Neural progenitor cell (in vitro differentiated cells): ENCODE measurements at places on chromosomes 16 and 17.

GRCh38 chr17:50218771-50219315 lies 17.4 kb upstream of the COL1A1 start:
- no peak for DNase-seq

GRCh38 chr17:42677921-42678781 lies 1.4 kb upstream of the PLEKHH3 start:
- peak; percentile 95 for DNase-seq

- peak; percentile 85 for DNase-seq
Measured at GRCh38 chr16:27374804-27375425, 27.1 kb upstream of the IL21R start.

DNA sequence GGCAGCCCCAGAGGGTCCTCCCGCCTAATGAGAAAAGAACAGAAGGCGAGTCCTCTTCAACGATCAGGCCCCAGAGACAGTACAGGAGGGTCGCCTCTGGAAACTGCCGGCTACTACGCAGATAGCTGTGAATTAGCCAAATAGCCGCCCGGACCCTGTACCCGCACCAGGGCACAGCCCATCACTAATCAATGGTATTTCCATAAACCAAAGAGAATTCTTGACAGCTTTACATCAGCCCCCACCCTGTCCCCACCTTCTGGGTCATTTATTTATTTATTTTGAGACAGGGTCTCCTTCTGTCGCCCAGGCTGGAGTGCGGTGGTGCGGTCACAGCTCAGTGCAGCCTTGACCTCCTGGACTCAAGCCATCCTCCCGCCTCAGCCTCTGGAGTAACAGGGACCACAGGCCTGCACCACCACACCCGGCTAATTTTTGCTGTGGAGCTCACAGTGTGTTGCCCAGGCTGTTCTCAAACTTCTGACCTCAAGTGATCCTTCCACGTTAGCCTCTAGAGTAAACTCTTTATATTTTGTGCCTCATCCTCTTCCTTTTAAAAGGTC lies 805 bp upstream of the CLCN7 start:
- no peak for DNase-seq

GRCh38 chr16:19086322-19087199 lies 19.1 kb downstream of the COQ7 start:
- peak; percentile 89 for DNase-seq

- DNase-seq = peak; percentile 62
Measured at GRCh38 chr16:14300705-14301168, 229.6 kb downstream of the MRTFB start.

GRCh38 chr17:5500247-5500588 lies 13.9 kb downstream of the MIS12 start:
- no peak for DNase-seq

DNA sequence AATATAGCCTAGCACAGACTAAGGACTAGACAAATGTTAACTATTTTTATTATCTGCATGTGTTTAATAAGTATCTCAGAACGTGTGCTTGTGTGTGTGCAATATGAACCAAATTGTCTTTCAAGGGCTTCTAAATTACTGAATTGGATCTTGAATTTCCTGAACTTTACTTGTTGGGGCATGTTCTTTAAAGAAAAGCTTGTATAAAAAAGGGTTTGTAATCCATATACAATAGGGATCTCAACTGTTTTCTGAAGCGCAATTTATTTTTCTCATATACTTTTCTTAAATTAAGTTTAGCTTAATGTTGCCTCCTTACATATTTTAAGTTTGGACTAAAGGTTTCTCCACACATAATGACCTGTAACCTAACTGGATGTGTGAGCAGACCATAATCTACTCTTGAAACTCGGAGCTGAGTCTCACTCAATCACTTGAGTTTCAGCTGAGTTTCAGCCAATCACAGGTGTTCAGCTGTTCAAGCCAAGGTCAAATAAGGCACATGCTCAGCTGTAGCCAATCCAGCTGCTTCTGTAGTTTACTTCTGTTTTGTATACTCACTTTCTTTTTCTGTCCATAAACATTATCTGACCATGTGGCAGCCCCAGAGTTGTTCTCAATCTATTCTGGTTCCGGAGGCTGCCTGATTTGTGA lies 72.3 kb downstream of the CDK5R1 start:
- no peak for DNase-seq

DNA sequence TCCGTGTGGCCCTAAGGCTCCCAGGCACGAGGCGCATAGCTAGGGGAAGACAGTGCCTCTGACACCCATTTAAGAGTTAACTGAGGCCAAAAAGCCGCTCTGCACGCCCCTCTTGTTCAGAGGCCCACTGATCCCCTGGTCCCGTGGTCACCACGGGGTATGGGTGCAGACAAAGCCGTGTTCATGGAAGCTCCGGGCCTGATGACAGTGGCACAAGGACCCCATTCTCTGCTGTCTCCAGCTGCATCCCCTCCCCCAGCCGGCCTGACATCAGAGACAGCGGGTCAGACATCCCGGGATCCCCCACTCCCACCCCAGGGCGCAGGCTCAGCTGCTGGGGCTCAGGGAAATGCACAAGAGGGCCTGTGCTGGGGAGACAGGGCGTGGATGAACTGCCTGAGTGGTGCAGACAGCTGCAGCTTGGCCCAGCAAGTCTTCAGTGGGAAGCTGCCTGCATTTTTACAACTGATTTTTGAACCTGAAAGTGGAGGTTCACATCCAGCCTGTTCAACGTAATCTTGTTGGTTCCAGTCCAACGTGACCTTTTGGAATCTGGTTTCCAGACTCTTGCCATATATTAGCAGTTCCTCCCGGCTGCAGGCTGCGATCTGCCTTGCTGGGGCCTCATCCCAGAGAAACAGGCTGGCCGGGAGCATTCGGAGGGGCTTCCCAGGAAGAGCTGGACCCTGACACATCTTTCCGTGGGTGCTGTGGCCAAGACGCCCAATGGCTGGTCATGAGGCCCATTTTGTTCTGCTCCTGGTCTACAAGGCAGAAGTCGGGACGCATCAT lies 9.7 kb upstream of the BAHCC1 start:
- DNase-seq = no peak

- DNase-seq = no peak
Measured at GRCh38 chr17:37293770-37294169, 82.0 kb upstream of the C17orf78 start.

- no peak for DNase-seq
Measured at GRCh38 chr16:35637683-35638082, 2178.3 kb downstream of the TP53TG3F start.

DNA sequence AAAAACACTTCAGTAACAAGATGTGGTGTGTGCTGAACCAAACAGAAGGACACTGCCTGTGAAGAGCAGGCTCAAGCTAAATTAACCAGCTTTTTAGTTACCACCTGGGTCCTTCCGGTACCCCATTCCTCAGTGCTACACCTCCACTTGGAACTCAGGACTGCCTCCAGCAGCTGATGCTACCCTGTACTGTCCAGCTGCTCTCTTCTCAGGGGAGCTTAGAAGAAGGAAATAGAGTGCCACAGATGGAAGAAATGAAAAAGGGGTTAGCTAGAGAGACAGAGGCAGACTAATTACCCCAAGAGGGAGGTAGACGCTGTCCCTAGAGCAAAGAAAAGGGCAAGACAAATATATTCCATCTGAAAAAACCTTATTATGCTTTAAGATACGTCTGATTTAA lies 5.7 kb downstream of the MED13 start:
- no peak for DNase-seq

DNA sequence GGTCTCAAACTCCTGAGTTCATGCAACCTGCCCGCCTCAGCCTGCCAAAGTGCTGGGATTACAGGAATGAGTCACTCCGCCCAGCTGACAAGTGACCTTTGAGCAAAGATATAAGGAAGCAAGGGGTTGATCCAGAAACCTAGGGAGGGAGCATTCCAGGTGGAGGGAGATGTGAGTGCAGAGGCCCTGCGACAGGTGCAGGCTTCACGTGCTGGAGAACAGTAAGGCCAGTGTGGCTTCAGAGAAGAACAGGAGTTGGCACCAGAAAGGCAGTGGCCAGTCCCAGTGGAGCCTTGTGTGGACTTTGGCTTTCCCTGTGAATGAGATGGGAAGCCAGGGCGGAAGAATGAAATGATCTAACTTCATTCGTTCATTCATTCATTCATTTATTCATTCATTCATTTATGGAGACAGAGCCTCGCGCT lies 73.6 kb upstream of the HAS3 start:
- DNase-seq = no peak

DNA sequence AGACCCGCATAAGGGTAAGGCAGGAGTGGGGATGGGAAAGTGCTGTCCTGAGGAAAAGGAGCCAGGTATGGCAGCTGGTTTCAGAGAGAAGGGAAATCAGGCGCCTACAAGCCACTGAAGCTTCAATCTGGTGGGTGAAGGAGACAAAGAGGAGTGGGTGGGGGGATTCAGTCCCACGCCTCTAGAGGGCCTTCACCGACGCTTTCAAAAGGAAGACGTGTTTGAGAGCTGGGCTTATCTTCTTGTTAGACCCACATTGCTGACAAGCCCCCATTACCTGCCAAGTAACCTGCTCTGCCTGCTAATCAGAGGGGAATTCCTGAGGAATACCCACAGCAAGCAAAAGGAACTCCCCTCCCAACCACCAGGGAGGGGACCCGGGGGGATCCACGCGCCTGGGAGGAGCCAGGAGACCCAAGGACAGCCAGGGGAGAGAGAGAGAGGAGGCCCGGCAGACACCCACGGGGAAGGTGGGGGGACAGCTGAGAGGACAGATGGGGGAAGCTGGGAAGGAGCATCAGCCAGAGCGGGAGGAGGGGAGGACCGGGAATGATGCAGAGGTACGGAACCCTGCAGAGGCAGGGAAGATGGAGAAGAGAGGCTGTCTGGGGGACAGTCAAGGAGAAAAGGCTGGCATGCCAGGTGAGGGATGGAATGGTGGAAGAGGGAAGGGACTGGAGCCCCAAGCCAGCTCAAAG lies 1.0 kb downstream of the MTMR4 start:
- peak; percentile 27 for DNase-seq

GRCh38 chr17:4948931-4949320 lies 596 bp upstream of the PFN1 start:
- peak; percentile 95 for DNase-seq

GRCh38 chr16:35195864-35196216 lies 1736.4 kb downstream of the TP53TG3F start:
- no peak for DNase-seq

DNA sequence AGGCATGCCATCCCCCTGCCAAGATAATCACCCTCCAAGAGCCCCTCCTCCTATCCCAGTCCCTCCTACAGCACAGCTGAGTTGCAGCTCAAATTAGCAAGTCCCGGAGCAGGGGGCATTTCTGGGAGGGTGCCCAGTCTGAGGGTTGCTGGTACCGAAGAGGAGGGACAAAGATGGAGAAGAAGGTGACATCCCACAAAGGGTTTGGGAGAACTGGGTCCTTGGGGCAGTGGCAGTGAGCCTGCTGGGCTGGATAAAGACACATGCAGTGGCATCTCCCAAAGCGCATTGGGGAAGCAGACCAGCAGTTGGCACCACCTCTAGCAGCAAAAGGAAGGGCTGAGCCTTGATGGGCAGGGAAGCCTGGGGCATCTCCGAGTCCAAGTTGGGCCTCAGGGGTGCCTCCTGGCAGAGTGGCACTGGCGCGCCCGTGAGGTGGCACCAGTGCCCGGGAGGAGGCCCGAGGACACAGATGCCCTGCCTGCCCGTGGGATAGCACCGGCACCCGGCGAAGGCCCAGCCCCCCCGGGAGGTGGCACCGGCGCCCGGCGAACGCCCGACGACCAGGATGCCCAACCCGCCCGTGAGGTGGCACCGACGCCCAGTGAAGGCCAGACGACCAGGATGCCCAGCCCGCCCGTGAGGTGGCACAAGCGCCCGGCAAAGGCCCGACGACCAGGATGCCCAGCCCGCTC lies 622 bp downstream of the TOM1L2 start:
- peak; percentile 36 for DNase-seq

GRCh38 chr17:56761387-56761786 lies 72.3 kb downstream of the C17orf67 start:
- no peak for DNase-seq

DNA sequence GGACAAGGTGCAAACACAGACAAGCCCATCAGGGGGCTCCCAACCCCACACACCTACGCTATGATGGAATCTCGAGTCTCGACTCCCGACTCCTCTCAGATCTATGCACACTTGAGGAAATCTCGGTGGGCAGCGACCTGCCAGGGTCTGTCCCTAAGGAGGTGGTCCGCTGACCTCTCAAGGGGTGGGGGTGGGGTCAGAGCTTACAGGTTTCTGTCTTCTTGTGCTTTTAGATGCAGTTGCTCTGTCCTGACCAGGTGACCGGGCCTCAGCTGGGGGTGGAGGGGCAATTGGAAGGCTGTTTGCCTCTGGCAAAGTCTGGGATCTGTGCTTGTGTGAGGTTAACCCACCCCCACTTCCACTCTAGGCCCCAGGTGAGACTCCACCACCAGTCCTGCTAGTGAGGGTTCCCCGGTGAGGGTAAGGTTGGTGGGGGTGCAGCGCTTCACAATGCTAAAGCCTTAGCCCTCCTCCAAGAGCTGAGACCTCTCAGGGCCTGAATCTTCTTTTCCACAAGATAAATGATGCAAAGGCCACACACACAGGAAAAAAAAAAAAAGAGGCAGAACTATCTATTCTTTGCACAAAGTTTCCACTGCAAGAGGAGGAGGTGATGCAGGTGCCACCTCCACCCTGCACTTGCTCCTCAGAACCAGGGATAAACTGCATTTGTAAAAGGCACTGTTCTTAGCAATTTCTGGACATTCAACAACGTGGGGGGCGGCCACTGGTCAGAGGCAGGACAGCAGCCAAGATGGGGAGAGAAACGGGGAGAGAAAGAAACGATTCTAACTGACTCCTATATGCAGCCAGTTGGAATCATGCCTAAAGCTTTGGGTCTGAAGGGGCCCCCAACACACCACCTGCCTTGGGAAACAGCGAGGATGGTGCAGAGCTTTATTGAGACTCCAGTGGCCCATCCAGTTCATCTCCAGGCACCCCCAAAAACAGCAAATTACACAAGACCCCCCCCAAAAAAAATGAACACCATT lies 4.1 kb downstream of the CISD3 start:
- DNase-seq = no peak

DNA sequence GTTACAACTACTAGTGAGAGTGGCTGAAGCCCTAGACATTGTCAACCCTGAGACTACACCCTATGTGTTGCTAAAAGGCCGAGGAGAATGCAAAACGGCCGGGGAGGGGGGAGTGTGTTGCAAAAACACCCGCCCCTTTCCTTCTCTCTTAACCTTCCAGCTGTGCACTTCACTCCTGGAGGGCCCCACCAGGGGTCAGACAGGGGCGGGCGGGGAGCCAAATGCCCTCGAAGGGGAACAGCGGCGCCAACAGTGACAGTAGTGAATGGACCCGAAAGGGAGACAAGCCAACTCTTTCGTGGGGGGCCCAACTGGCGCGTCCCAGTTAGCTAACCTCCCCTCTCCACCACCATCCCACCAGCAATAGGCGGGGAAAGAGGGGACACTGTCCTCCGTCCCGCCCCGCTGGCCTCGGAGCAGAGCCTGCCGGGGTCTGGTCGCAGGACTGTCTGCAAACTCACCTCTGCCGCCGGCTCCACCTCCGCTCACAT lies 352 bp downstream of the MARF1 start:
- DNase-seq = no peak

- DNase-seq = no peak
Measured at GRCh38 chr17:55664287-55664686, 58.4 kb downstream of the TMEM100 start.

- DNase-seq = peak; percentile 14
Measured at GRCh38 chr16:10751291-10751697, 7.7 kb downstream of the NUBP1 start.

- DNase-seq = no peak
Measured at GRCh38 chr16:85273293-85273692, 161.0 kb upstream of the CIBAR2 start.
